ENCODE measurements at places on chromosomes 4 and X. TPM values are rescaled to one million over a fixed set of nuclear protein-coding genes. Genes with fewer than 3 reads are reported as not detected.

DNA sequence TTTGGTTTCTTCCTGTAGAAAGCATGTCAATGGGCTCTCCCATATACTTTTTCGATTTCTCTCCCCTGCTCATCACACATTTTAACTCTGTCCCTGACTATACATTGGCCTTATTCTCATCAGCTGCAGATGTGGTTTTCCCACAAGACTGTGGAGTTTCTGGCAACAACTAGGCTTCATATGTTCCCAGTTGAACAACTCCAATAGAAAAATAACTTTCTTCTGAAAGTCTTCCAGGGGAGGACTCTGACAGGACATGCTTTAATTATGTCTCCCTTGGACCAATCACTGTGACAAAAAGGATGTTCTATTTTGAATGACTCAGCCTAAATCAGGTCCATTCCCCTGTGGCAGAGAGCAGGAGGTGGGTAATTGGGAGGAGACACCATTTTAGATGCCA lies 28.1 kb downstream of the SPANXC start:
- DNase-seq: no peak

DNA sequence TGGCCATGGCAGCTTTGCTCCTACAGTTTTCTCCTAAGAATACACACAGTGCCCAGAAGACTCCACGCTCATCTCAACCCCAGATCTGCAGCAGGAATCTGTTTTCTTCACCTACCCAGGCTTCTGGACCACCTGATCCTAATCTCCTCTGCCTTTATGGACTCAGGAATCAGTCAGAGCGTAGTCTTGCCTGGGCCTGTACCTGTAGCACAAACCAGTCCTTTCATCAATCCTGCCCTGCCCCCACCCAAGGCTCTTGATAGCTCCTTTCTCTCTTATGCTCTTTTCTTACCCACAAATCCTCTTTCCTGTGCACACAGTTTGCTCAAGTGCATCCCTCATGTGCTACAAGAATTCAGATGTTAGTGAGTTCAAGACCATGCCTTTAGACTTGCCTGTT lies 89.7 kb downstream of the ZNF718 start:
- DNase-seq: no peak

GRCh38 chr4:79141530-79141929 lies 184.3 kb downstream of the NAA11 start:
- no peak for DNase-seq

- no peak for DNase-seq
Observed at GRCh38 chrX:131332331-131332730, 43.2 kb upstream of the IGSF1 start.

DNA sequence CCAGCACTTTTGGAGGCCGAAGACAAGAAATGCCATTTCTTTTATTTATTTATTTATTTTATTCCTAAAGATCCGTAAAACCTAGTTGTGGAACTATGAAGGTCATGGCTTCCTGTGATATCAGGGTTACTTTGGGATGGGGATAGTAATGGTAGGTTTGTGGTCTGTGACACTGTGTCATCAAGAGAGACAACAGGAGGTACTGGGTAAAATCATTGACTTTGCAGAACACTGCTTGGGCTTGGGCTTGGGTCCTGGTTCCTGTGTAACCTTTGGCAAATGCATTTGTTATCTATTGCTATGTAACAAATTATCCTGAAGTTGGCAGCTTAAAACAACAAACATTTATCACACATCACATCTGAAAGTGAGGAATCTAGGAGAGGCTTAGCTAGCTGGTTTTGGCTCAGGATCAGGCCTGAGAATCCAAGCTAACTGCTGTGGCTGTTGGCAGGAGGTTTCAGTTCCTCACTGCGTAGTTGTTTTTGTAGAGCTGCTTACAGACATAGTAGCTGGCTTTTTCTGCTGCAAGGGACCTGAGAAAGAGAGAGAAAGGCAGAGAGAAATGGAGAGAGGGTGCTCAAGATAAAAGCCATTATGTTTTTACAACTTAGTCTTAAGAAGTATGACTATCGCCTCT lies 576.4 kb upstream of the SLIT2 start:
- DNase-seq: no peak

- no peak for DNase-seq
Observed at GRCh38 chr4:38944440-38944839, 76.8 kb downstream of the FAM114A1 start.

- no peak for DNase-seq
Observed at GRCh38 chr4:7392438-7393421, 42.0 kb downstream of the PSAPL1 start.

DNA sequence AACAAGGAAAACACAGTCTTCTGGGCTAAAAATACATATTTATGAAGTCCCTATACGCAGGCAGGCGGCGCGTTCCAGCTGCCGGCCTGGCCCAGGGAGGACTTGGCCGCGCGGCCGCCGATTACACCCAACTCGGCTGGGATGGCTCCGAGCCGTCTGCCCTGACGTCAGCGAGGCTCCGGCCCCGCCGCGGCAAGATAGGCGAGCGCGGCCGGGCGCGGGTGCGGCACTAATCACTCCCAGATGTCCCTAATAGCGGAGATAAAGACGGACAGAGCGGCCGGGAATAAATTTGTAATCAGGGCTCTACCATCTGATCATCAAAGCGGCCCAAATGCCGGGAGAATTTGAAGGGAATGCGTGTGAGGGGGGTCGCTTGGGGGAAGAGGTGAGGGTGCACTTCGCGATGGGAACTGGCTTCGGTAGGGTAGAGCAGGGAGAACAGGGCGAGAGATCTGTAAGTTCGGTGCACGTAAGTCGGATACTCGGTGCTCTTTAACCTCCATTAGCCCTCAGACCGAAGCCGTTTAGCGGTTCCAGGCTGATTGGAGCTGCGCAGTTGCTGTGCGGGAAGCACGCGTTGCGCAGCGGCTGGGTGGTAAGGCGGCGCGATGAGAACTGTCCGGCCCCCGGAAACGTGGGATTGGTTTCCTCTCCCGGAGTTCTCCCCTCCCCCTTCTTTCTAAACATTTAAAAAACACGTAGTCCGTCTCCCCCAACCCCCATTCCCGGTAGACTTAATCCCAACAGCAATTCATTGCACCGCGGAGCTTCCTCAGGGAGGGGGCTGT lies 7.7 kb downstream of the HAND2 start:
- peak; percentile 33 for DNase-seq

DNA sequence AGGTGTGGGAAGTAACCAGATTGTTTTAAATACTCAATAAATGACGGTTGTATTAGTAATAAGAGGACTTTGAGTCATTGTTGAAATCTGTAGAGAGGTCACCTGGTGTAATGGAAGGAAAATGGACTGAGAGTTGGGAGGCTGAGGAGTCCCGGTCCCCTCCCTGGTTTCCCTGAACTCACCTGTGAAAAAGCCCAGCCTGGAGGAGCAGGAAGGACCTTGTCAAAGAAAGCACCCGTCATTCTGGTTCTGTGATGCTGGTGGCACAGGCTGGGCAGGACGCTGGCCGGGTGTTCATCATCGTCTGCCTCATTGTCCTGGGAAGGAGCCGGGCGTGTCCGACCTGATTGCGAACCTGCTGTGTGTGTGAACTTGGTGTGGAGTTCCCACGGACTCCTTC lies 70.8 kb downstream of the SORCS2 start:
- no peak for DNase-seq

- DNase-seq: no peak
Observed at GRCh38 chrX:41935832-41936231, 12.5 kb upstream of the CASK start.

DNA sequence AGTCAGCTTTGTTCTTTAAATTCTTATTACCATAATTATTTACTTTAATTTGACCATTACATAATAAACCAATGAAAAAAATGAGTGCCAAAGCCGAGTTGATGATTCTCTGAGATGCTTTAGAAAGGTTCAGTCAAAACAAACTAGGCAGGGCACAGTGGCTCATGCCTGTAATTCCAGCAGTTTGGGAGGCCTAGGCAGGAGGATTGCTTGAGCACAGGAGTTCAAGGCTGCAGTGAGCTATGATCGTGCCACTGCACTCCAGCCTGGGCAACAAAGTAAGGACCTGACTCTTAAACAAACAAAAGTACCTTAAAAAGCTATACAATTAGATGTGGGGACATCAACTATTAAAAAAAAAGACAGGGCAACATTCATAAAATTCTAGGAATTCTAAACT lies 75.0 kb downstream of the AFAP1 start:
- DNase-seq: no peak

DNA sequence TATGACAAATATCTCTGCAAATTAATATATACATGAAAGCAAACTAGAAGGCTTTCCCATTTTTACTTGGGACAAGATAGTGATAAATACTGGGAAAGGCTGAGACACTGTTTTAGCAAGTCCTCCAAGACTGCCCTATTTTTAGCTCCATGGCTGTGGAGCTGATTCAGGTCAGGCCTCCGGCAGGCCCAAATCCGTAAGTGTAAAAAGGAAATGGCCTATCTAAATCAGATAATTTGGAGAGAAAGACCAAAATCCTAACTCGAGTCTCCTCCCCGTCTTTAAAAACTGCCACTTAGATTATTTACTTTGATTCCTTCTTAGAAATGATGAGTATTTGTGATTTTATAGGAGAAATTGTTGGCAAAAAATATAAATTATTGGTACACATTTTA lies 2.9 kb downstream of the OTUD4 start:
- no peak for DNase-seq

GRCh38 chr4:150591406-150591805 lies 9.5 kb downstream of the MAB21L2 start:
- DNase-seq: no peak

DNA sequence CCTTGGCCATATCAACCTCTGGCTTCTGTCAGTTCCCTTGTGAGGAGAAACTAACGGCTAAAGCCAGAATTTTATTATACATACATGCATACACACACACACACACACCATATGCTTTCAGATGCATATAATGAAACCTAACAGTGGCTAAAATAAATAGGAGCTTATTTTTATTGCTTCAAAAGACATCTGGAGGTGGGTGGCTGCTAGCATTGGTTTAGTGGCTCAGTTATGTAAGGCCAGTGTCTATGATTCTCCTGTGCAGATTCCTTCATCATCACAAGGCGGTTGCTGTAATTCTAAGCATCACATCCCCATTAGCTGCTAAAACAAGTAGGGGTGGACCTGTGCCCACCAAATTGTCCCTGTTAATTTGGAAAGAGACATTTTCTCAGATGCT lies 110.8 kb downstream of the MAPK10 start:
- DNase-seq: no peak

DNA sequence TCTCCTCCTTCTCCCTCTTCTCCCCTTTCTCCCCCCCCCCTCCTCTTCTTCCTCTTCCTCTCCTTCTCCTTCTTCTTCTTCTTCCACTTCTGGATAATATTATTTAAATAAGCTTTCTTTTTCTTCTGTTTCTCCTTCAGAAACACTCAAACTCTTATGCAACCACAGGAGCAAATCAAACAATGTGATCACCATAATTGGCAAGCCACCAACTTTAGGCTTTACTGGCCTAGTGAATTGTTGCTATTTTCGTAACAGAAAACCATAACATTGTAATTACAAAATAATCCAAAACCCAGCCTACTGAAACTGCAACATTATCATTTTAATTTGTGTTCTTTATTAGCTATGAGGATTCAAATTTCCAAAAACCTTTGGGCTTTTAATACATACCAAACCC lies 14.3 kb downstream of the DCAF8L1 start:
- no peak for DNase-seq

GRCh38 chr4:45082101-45082500 lies 355.7 kb upstream of the GNPDA2 start:
- DNase-seq: no peak

GRCh38 chrX:66408507-66408906 lies 230.4 kb downstream of the EDA2R start:
- no peak for DNase-seq

DNA sequence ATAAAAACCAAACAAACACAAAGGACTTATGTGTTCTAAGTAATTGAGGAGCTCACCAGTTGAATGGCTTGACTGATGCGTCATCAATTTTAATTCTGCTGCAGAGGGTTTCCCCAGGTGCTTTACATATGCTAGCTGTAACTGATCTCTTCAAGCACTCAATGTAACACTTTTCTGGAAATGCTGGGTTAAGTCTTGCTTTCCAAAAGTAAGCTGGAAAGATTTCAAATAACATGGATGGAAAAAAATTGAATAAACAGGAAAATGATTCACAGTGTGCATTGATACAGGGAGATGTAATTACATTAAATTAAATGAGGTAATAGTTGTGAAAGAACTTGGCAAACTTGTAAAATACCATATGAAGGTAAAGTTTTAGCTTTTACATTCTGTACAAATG lies 186.7 kb upstream of the WDFY3 start:
- DNase-seq: no peak

DNA sequence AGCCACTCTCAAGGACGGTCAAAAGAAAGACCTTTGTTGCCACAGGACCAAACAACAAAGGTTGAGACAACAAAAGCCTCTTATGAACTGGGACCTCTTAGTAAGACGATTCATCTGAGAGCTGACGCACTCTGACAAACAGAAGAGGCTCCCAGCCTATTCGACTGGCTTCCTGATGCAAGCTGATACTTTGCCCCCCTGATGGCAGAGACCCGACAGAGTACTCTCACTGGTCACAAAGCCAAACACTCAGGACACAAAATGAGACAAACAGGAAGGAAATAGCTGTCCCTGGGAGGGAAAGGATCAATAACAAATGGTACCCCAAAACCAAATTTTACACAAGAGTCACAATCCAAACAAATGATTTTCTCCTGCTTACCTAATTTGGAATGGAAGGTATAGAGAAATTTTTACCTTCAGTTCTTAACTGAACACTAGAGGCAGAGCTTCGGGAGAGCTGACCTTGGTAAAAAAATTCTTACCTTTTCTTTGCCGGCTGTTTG lies 75.2 kb upstream of the PLAC8 start:
- no peak for DNase-seq

- DNase-seq: no peak
Observed at GRCh38 chr4:102832667-102833066, 5.3 kb upstream of the UBE2D3 start.

GRCh38 chr4:20926529-20926928 lies 226.3 kb downstream of the PACRGL start:
- DNase-seq: no peak

GRCh38 chrX:44997282-44997812 lies 124.4 kb downstream of the KDM6A start:
- no peak for DNase-seq

GRCh38 chr4:149584722-149585121 lies 230.9 kb downstream of the IQCM start:
- DNase-seq: no peak

The MED14 gene
- total RNA-seq: 41.3 TPM

The MAGEB1 gene
- not detected for total RNA-seq

The PABPC1L2A gene
- total RNA-seq: not detected

The CTSO gene
- 2.4 TPM for total RNA-seq

The RXFP1 gene
- total RNA-seq: not detected

The ADH1B gene
- total RNA-seq: not detected

The HAND2 gene
- total RNA-seq: not detected

The SUPT20HL1 gene
- not detected for total RNA-seq

The LRAT gene
- total RNA-seq: not detected

The CNKSR2 gene
- 11.0 TPM for total RNA-seq

The EIF2S3 gene
- total RNA-seq: 187 TPM

The ADGRA3 gene
- total RNA-seq: 3.1 TPM

The FRAS1 gene
- total RNA-seq: 0.08 TPM

The RTL5 gene
- 0.08 TPM for total RNA-seq

The KLHL34 gene
- total RNA-seq: 0.34 TPM

The C4orf50 gene
- 0.24 TPM for total RNA-seq

The SNCA gene
- 4.3 TPM for total RNA-seq
